Ascending aorta (tissue), 2 donors: ENCODE measurements at places on chromosomes 1 and 21. TPM values are rescaled to one million over a fixed set of nuclear protein-coding genes. Genes with fewer than 3 reads are reported as not detected.

- no peaks in the 10 kb centered on the region for H3K4me1 ChIP-seq
- no peaks in the 10 kb centered on the region for H3K36me3 ChIP-seq
- no peak for DNase-seq
- no peak overlapping the region for H3K27ac ChIP-seq
- H3K4me3 ChIP-seq = no peak overlapping the region
- no peaks in the 10 kb centered on the region for H3K27me3 ChIP-seq
These were observed 11.8 kb downstream of the NFYC start for GRCh38 chr1:40703316-40703715.

The OR10K1 gene
- total RNA-seq = not detected

DNA sequence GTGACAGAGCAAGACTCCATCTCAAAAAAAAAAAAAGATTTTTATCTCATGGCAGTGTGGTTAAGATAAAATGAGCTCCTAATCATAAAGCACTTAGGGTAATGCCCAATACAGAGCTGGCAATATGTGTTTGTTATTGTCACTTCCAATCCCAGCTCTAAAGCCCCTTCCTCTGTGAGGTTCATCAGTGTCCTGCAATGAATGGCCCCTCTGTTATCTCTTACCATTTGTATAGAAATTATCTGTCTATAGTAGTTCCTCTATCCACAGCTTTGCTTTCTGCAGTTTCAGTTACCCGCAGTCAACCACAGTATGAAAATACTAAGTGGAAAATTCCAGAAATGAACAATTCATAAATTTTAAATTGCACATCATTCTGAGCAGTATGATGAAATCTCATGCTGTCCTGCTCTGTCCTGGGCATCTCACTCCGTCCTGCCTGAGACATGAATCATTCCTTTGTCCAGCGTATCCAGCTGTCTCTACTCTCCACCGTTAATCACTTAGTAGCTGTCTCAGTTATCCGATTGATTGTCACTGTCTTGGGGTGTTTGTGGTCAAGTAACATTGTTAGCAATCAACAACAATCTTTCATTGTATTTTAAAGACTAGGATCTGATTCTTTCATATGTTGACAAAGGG lies 50.2 kb upstream of the DNAH14 start:
- DNase-seq = no peak
- H3K4me1 ChIP-seq = no peaks in the 10 kb centered on the region
- no peak overlapping the region for H3K4me3 ChIP-seq
- H3K36me3 ChIP-seq = no peaks in the 10 kb centered on the region
- H3K27ac ChIP-seq = no peak overlapping the region

The TSPEAR gene
- total RNA-seq = not detected

The USH2A gene
- not detected for total RNA-seq

DNA sequence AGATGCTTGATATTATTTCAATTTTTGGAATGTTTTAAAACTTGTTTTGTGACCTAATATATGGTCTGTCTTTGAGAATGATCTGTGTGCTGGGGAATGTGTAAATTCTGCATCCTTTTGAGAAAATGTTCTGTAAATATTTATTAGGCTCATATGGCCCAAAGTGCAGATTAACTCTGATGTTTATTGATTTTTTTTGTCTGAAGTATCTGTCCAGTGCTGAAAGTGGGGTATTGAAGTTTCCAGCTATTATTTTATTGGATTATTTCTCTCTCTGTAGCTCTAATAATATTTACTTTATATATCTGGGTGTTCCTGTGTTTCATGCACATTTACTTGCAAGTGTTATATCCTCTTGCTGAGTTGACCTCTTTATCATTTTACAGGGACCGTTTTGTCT lies 1397.2 kb downstream of the PLA2G4A start:
- no peaks in the 10 kb centered on the region for H3K4me1 ChIP-seq
- no peak for DNase-seq
- no peaks in the 10 kb centered on the region for H3K36me3 ChIP-seq
- no peak overlapping the region for H3K4me3 ChIP-seq
- no peaks in the 10 kb centered on the region for H3K27me3 ChIP-seq

The NOTCH2 gene
- 80.4 TPM for total RNA-seq

DNA sequence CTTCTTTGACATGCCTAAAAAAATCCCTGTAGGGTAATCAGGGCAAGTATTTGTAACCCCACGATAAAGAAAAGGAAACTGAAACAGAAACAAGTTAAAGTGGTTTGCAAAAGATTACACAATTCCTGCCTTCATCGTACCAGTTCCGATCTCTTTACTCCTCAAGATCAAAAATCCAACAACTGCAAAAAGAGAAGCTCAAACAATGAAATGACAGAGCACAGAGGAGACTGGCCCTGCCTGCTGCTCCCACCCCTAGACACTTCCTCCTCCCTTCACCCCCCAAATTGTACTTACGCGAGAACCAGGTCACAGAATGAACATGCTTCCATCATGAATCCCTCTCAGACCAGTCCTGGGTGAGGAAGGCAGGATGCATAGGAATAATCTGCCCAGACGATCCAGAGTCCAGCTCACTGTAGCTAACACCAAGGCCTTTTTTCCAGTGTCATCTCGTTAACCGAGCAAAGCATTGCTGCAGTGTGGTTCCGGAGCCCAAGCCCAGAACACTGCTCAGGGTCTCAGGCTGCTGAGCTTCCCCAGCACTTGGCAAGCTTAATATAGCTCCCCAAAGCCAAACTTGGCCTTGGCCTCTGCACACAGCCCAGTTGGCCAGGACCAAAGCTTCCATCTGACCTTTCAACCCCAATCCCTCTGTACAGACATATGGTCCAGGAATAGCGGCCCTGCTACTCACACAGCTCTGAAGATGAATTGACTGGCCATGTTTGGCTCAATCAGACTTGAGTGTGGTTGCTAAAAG lies 20.3 kb downstream of the RXRG start:
- H3K4me3 ChIP-seq = peak overlapping the region; percentile 22
- H3K4me1 ChIP-seq = no peaks in the 10 kb centered on the region
- no peak for DNase-seq
- no peaks in the 10 kb centered on the region for H3K36me3 ChIP-seq

GRCh38 chr1:54651608-54652007 lies 10.0 kb downstream of the MROH7 start:
- H3K4me1 ChIP-seq = no peaks in the 10 kb centered on the region
- no peak overlapping the region for H3K4me3 ChIP-seq
- no peaks in the 10 kb centered on the region for H3K27me3 ChIP-seq
- H3K27ac ChIP-seq = no peak overlapping the region
- H3K36me3 ChIP-seq = no peaks in the 10 kb centered on the region
- DNase-seq = no peak

- no peaks in the 10 kb centered on the region for H3K27me3 ChIP-seq
- no peak for DNase-seq
- H3K36me3 ChIP-seq = no peaks in the 10 kb centered on the region
- H3K4me1 ChIP-seq = peaks cover 6% of the 10 kb centered on the region
- peak overlapping the region; percentile 98 for H3K4me3 ChIP-seq
- peak overlapping the region; percentile 91 for H3K27ac ChIP-seq
These were observed 627 bp downstream of the ADARB1 start for GRCh38 chr21:45074818-45075595.

DNA sequence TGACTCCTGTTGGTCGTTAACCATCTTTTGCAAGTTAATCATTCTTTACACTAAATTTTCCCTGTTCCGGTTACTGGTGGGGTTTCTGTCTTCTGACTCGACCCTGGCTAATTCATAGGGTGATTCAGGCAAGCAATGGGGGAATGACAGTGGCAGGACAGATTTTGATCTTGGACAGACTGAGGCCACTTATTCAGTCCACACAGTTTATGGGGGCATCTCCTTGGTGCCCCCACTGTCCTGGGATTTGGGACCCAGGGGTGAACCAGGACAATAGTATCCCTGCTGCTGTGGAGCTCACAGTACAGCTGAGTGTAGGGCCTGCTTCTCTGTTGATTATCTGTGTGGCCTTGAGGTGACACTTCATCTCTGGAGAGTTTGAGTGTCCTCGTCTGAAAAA lies 540.4 kb downstream of the MATN1 start:
- no peak overlapping the region for H3K4me3 ChIP-seq
- H3K36me3 ChIP-seq = no peaks in the 10 kb centered on the region
- no peaks in the 10 kb centered on the region for H3K4me1 ChIP-seq

GRCh38 chr1:199667089-199667488 lies 360.4 kb upstream of the NR5A2 start:
- H3K4me1 ChIP-seq = no peaks in the 10 kb centered on the region
- H3K4me3 ChIP-seq = no peak overlapping the region
- H3K27ac ChIP-seq = no peak overlapping the region
- H3K27me3 ChIP-seq = no peaks in the 10 kb centered on the region
- no peaks in the 10 kb centered on the region for H3K36me3 ChIP-seq
- DNase-seq = no peak

DNA sequence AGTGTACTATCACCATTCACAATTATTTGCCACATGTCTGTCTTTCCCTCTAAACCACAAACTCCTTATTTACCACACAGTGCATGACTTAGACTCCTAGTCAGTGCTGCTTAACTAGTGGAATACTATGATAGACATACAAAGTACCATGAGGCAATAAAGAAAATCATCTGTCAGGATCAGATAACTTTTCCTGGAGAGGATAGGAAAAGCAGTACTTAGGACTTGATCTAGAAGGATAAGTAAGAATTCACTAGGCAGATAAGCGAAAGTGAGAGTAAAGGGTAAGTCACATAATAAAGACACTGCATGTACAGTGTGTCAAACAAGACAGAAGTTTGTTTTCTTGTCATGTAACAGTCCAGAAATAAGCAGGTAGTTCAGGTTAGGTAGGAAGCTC lies 21.2 kb upstream of the TSPAN1 start:
- H3K27ac ChIP-seq = no peak overlapping the region
- no peaks in the 10 kb centered on the region for H3K27me3 ChIP-seq
- H3K36me3 ChIP-seq = no peaks in the 10 kb centered on the region
- no peak for DNase-seq

DNA sequence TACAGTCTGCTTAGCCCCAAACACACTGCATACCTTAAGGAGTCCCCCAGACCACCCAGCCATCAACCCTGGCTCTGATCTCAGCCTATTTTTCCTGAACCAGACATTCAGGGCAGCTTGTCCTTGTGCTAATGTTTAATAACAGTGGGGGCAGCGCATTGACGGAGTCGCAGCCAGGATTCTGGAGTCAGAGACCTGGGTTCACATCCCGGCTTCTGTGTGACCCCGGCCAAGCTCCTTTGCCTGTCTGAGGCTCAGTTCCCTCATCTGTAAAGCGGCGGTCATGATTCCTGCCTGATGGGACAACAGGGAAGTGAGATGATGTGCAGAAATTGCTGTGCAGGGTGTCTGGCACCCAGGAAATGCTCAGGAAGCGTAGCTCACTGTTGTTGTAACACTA lies 63.1 kb downstream of the MATN1 start:
- H3K36me3 ChIP-seq = no peaks in the 10 kb centered on the region

DNA sequence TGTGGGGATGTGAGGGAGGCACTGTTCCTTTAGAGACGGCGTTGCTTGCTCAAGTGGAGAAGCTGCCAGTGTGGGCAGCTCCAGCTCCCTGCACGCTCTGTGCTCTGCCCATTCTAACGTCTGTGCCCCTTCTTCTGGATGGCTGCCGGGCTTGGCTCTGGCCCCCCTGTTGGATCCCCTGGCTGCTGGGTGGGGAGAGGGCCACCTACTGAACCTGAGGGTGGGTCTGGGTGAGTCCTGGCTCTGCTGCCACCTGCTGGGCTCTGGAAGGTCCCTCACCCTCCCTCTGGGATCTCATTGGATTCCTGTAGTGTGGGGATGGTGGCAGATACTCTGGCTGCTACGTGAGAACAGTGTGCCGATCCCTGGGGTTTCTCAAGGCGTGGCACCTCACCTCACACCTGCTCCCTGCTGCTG lies 5.0 kb downstream of the PFKL start:
- peaks cover 28% of the 10 kb centered on the region for H3K4me1 ChIP-seq
- no peak for DNase-seq
- H3K27me3 ChIP-seq = no peaks in the 10 kb centered on the region

DNA sequence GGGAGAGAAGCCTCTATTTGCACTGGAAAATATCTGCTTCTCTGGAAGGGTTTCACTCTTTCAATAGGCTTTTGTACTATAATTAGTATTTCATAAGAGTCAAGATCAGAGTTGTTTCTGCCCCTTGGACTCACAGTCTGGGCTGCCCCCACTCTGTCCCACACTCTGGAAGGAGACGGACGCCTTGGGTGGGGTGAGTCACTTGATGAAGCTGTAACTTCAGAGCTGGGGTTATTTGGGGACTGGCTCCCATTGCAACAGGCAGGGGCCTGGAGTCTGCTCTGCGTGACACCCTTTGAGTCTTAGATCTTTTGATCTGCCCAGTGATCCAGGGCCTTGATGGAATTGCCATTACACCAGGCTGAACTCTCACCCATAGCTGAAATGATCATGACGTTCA lies 4.0 kb upstream of the KCNA10 start:
- no peaks in the 10 kb centered on the region for H3K36me3 ChIP-seq
- DNase-seq = no peak
- no peak overlapping the region for H3K27ac ChIP-seq
- H3K27me3 ChIP-seq = no peaks in the 10 kb centered on the region
- no peaks in the 10 kb centered on the region for H3K4me1 ChIP-seq

GRCh38 chr1:168572633-168573032 lies 3.8 kb upstream of the XCL1 start:
- DNase-seq = no peak
- no peak overlapping the region for H3K4me3 ChIP-seq
- H3K4me1 ChIP-seq = no peaks in the 10 kb centered on the region
- no peaks in the 10 kb centered on the region for H3K27me3 ChIP-seq

DNA sequence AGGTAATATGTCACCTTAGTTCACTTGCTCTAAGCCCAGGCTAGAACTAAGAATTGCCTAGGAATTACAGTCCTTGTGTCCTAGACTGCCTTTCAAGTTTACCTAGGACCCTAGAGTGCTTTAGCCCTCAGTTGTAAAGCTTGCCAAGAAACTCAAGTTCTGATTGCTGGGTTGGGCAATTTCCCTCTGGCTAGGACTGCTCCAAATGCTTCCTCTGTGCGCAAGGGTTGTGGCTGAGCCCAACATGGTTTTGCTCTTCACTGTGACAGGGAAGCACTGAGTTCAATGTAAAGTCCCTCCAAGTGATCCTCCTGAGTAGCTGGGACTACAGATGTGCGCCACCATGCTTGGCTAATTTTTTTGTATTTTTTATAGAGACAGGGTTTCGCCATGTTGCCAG lies 102.3 kb upstream of the NEK7 start:
- no peaks in the 10 kb centered on the region for H3K36me3 ChIP-seq
- H3K27me3 ChIP-seq = no peaks in the 10 kb centered on the region
- H3K4me1 ChIP-seq = no peaks in the 10 kb centered on the region
- no peak overlapping the region for H3K4me3 ChIP-seq

The GBP6 gene
- not detected for total RNA-seq

GRCh38 chr1:231983588-231984193 lies 357.1 kb downstream of the DISC1 start:
- H3K27me3 ChIP-seq = no peaks in the 10 kb centered on the region
- no peak overlapping the region for H3K4me3 ChIP-seq
- no peaks in the 10 kb centered on the region for H3K36me3 ChIP-seq
- no peak for DNase-seq

DNA sequence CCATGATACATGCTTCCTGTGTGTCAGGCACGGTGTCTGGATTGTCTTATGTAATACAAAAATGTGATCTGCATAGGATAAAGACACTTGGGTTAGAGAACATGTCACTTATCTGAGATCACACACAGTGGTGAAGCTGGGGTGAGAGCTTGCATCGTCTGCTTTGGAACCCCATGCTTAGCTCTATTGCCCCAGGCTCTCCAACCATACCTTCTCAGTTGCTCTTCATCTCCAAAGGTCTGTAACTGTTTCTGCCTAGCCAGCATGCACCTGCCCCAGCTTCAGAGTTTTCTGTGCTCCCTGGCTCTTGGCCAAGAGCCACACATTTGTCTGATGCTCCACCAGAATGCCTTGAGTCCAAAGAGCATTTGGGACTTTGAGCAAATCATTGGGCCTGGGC lies 93.9 kb upstream of the COG2 start:
- H3K36me3 ChIP-seq = no peaks in the 10 kb centered on the region
- H3K27me3 ChIP-seq = no peaks in the 10 kb centered on the region
- no peak overlapping the region for H3K27ac ChIP-seq
- no peaks in the 10 kb centered on the region for H3K4me1 ChIP-seq
- DNase-seq = no peak

The SYCP1 gene
- not detected for total RNA-seq
